ENCODE measurements at places on chromosomes 11 and 22.

GRCh38 chr11:119538753-119539152 is 115.8 kb upstream of the THY1 start:
- no peak for DNase-seq

DNA sequence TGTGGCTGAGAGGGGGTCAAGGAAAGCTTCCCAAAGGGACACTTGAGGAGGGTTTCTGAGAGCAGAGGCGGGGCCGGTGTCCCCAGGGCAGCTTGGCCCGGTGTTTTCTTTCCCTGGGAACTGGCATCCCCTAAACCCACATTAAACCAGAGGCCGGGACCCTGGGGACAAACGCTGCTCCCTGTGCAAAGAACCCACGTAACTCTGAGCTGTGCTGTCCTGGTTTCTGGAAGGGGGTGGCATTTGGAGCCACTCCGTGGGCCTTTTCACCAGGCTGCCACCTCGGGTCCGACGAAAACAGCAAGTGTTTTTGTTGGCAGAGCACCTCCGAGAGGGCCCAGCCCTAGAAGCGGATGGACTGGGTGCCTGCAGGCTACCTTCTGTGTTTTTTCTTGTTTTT is 100.2 kb upstream of the ANO1 start:
- DNase-seq: no peak

DNA sequence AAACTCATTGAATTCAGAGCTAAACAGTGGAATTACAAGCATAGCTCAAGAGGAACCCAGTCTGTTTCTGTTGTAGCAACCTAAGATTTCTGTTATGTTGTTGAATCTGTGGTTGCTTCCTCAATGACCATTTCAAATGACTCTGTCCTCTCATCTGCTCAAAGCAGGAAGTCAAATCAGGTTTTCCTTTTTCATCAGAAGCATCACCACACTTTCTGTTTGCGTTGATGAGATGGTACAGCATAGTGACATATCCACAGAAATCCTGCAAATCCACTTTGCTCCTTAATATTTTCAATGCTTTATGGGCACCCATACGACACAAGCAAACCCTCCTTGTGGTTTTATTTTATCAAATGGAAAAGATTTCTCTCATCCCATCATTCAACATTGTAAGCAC is 12.6 kb upstream of the UCP2 start:
- no peak for DNase-seq

DNA sequence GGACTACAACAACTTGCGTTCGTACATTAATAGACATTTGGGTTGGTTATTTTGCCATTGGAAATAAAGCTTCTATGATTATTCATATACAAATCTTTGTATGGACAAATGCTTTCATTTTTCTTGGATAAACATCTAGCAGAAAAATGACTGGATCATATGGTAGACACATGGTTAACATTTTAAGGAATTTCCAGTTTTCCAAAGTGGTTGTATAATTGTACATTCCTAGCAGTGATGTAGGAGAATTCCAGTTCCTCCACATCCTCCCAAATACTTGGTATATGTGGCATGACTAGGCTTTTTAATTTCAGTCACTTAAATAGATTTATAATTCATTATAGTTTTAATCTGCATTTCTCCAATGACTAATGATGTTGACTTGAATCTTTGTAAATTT is 246.2 kb upstream of the NCAM1 start:
- DNase-seq: no peak

DNA sequence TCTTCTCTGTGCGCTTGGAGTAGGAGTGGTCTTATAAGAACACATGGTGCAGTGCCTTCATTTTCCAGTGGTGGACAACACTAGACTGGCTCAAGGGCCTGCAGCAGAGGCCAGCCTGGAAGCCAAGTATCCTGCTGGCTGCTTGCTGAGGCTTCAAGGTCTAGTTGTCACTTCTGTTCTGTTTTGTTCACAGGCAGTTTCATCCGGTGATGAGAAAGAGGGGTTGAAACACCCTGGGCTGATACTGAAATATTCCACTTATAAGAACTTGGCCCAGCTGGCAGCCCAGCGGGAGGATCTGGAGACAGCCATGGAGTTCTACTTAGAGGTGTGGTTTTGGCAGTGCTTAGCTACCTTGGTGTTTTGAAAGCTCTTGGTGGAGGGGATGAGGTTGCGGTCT is 29.8 kb downstream of the CABIN1 start:
- no peak for DNase-seq

All from activated naive CD4-positive, alpha-beta T cell (primary cell).